ENCODE measurements at places on chromosomes 7 and 10. TPM values are rescaled to one million over a fixed set of nuclear protein-coding genes. Genes with fewer than 3 reads are reported as not detected.

TWIST1 gene
- 0.98 TPM for total RNA-seq

NRG3 gene
- total RNA-seq, result 2.7 TPM

C7orf33 gene
- not detected for total RNA-seq

FASTK gene
- 54.3 TPM for total RNA-seq

AMPH gene
- 1.8 TPM for total RNA-seq

OR2A12 gene
- total RNA-seq, result not detected

LIPN gene
- not detected for total RNA-seq

SPOCK2 gene
- 158 TPM for total RNA-seq

TPK1 gene
- total RNA-seq, result 11.9 TPM

CACNB2 gene
- total RNA-seq, result 3.0 TPM

PHTF2 gene
- total RNA-seq, result 7.0 TPM

WAC gene
- total RNA-seq, result 74.6 TPM

TRPV5 gene
- total RNA-seq, result not detected

LIPM gene
- total RNA-seq, result not detected

CCDC3 gene
- total RNA-seq, result 13.1 TPM

VIM gene
- 2,711 TPM for total RNA-seq

GTPBP4 gene
- 27.0 TPM for total RNA-seq

BICC1 gene
- total RNA-seq, result 3.1 TPM

EPHB6 gene
- total RNA-seq, result 34.6 TPM

MACC1 gene
- total RNA-seq, result 27.2 TPM

All from upper lobe of left lung (tissue), 6 donors.